ENCODE measurements at places on chromosomes 11 and 22. TPM values are rescaled to one million over a fixed set of nuclear protein-coding genes. Genes with fewer than 3 reads are reported as not detected.

Gene FREY1
- 0.99 TPM for total RNA-seq

Gene ANO5
- total RNA-seq = 9.9 TPM

Gene FLRT1
- 0.12 TPM for total RNA-seq

Gene KCNQ1
- total RNA-seq = 0.99 TPM

Gene MS4A12
- not detected for total RNA-seq
